Activated CD4-positive, alpha-beta T cell treated with anti-CD3 and anti-CD28 coated beads, Interleukin-2, amount 50 U/mL, for 48 hours (primary cell): ENCODE measurements at places on chromosomes 5 and 9.

DNA sequence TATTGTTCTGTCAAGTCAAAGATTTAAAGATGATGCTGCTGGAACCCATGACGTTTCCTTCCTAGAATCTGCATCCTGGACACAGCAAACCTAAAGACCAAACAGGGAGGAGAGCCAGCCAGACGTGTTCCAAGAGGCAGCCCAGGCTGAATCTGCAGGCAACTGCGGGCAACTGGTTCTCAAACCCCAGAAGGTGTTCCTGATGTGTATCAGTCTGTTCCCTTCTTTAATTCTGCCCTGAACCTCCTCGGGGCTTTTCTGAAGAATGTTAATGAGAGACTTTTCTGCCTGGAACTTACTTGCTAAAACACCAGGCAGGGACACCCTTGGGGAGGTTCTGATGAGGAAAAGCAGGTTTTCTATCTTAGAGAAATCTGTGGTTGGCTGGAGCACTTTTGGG, 132.8 kb upstream of the RETREG1 start:
- no peak for DNase-seq

GRCh38 chr5:87432460-87432859, 19.7 kb upstream of the CCNH start:
- no peak for DNase-seq

GRCh38 chr5:2591777-2592453, 159.6 kb downstream of the IRX2 start:
- DNase-seq, result no peak

DNA sequence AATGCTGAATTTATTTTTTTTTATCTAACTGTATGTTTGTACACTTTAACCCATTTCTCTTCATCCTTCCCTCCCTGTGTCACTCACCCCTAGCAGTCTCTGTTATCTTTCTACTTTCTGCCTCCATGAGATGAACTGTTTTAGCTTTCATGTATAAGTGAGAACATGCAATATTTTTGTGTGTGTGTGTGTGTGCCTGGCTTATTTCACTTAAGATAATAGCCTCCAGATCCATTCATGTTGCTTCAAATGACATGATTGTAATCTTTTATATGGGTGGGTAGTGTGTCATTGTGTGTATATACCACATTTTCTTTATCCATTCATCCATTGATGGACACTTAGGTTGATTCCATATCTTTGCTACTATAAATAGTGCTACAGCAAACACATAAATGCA, 1023.9 kb downstream of the TLE1 start:
- no peak for DNase-seq

- no peak for DNase-seq
These were observed 200.2 kb downstream of the PLK2 start for GRCh38 chr5:58259685-58260152.

GRCh38 chr5:54707841-54708240, 190.3 kb downstream of the SNX18 start:
- no peak for DNase-seq

DNA sequence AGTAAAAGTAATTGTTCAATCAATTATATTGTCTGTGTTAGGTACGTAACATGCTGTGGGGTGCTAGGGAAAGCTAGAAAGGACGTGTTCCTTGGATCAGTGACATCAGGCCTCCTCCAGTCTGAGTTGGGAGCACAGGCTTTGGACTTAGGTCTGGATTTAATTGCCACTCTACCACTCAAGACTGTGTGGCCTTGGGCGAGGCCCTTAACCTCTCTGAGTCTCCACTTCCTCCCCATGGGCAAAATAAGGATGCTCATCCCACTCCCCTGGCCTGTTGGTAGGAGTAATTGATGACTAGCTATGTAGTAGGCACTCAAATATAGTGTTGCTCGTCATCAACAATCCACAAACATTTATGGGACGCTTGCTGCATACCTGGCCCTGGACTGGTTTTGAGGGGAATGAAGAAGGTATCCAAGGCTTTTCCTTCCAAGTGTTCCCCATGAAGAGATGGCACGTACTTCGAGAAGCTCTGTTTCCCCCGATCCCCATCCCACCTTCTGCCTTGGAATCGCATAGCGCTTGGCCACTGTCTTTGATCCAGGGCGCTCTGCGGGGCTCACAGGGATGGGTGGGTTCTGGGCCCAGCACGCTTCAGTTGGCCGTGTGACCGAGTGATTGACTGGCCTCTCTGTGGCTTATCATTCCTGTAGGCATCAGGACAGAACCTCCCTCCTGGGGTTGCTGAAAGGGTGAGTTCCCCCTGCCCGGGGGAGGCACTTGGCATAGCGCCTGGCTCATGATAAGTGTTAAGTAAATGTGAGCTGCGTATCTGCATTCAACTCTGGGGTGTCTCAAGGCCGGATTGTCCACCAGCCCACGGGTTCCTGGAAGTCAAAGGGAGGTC, 8.1 kb downstream of the FGF18 start:
- DNase-seq, result no peak

GRCh38 chr5:32639943-32640342, 54.6 kb downstream of the SUB1 start:
- no peak for DNase-seq

DNA sequence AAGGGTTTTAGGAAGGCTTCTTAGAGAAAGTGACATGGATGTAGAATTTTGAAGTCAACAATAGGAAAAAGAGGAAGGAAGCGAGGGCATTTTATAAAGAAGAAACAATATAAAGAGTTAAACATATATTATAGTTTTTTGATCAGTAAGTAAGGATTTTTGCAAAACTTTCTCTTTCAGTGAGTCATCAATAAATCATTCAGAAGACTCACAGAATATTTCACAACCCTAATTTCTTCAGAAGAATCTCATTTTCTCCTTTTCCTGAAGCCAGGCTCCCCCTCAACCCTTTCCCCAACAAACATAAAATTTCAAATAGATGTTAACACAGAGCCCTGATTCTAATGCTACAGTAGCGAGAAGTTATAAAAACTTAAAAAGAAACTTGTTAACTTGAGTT, 4.3 kb upstream of the COX7C start:
- DNase-seq, result no peak

DNA sequence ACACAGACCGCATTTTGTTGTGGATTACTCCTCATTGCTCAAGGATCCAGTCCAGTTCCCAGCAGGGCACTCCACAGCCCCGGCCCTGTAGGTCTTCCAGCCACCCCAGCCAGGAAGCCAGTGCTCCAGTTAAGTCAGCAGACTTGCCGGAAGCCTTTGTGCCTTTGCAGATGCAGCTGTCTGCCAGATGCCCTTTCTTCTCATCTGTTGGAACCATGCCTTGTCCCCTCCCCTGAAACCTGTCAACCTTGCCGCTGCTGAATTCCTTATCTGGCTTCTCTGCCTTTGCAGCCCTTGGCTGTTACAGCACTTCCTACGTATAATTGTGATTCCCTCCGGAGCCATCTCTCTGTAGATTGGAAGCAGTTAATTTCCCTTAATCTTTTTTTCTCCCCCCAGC, 28.4 kb downstream of the PSAT1 start:
- no peak for DNase-seq

- no peak for DNase-seq
These were observed 20.4 kb downstream of the RPS23 start for GRCh38 chr5:82257729-82258128.

DNA sequence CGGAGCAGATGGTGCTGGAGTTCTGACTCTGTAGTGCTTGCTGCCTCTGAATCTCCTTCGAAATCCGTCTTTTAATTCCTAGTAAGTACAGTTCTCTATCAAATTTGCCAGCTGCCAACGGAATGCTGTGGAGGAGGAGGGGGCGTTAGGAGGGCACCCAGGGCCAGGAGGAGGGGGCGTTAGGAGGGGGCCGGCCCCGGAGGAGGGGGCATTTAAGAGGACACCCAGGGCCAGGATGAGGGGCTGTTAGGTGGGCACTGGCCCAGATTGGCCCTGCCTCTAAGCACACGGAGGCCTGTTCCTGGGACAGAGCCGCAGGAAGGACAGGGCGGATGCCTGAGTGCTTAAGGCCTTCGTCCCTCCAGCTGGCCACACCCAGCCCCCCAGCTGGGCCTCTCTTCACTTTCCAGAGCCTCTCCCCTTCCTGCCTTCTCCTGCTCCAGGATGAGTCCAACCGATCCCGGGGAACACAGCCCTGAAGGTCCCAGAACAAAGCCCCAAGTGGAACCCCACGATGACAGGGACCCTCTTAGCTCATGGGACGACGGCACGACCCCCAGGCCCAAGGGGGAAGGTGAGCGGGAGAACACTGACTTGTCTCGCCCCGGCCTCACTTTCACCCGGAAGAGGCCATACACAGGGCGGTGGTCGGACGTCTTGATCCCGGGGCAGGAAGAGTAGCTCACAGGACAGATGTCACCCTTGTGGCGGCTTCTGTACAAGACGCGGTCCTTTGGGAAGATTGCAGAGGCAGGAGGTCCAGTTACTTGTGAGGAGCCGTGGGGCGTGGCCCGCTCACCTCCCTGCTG, 9.8 kb downstream of the INPP5E start:
- DNase-seq, result no peak

DNA sequence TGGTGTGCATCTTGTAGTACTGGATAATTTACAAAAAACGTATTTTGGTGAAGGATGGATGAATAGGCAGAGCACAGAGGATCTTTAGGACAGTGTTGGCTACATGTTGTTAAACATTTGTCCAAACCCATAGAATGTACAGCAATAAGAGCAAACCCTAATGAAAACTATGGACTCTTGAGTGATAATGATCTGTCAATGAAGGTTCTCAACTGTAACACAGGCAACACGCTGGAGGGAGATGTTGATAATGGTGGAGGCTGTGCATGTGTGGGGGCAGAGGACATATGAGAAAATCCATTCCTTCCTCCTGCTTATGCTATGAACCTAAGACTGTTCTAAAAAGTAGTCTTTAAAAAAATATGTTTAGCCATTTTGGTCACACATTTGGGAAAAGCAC, 194.0 kb downstream of the FER start:
- DNase-seq, result no peak

GRCh38 chr5:34728236-34728635, 72.1 kb downstream of the RAI14 start:
- DNase-seq, result no peak

DNA sequence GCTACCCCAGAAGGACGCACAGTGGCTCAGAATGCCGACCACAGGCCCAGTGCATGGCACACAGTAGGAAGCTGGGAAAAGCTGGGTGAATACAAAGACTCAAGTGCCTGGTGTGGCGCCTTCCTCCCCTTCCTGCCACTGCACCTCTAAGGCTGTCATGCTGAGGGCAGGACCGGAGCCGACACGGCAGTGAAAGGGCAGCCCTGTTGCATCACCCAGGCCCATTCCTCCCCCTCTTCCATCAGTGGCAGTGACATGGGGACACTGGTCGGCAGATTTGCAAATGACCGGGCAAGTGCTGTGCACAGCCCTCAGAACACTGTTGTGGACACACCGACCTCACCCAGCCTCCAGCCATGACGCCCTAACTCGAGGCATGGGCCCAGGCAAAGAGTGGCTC, 84.0 kb downstream of the STK10 start:
- no peak for DNase-seq

GRCh38 chr9:83475741-83476140, 62.5 kb downstream of the FRMD3 start:
- DNase-seq, result no peak

DNA sequence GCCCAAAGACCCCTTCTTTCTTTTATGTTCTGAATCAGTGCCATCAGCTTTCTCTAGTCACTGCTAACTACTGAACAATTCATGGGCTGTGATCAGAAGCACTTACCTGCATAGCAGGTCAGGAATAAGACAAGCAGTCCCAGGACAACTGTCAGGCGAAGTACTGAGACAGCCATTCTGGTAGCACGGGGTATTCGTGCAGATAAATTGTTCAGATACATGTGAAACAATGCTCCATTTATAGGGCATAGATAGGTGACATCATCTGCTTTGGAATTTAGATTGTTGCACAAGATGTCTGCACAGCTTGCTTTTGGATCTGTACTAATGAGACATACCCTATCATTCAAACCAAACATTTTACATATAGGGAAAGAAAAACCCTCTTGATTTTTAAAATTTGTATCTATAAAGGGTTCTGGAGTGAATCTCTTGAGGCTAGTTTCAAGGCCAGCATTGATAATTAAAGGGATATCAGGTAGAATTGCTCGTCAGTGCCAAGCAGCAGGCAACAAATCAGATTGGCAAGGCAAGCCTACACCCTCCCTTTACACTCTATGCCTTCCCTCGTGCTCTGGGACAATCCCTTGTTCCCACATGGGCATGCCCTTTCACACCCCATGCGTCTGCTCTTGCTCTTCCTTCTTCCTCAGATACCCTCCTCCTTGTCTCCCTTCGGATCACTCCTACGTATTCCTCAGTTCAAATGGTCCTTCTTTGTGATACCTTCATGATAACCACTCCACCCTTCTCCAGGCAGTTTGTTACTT, at the start of gene C5orf46:
C5orf46 (minus strand) TSS at position 213 of the 770 bp plus-strand sequence; CDS start at position 176, 37 bp downstream.
- DNase-seq, result no peak

GRCh38 chr5:96572864-96573512, 89.2 kb upstream of the CAST start:
- no peak for DNase-seq

- DNase-seq, result no peak
These were observed 108.8 kb downstream of the PRKACG start for GRCh38 chr9:68905129-68905528.

- no peak for DNase-seq
These were observed 445.2 kb downstream of the ZSWIM6 start for GRCh38 chr5:61777292-61777691.

GRCh38 chr9:117860849-117861248, 156.6 kb downstream of the TLR4 start:
- no peak for DNase-seq

GRCh38 chr5:97923997-97924396, 741.0 kb upstream of the RIOK2 start:
- DNase-seq, result no peak

DNA sequence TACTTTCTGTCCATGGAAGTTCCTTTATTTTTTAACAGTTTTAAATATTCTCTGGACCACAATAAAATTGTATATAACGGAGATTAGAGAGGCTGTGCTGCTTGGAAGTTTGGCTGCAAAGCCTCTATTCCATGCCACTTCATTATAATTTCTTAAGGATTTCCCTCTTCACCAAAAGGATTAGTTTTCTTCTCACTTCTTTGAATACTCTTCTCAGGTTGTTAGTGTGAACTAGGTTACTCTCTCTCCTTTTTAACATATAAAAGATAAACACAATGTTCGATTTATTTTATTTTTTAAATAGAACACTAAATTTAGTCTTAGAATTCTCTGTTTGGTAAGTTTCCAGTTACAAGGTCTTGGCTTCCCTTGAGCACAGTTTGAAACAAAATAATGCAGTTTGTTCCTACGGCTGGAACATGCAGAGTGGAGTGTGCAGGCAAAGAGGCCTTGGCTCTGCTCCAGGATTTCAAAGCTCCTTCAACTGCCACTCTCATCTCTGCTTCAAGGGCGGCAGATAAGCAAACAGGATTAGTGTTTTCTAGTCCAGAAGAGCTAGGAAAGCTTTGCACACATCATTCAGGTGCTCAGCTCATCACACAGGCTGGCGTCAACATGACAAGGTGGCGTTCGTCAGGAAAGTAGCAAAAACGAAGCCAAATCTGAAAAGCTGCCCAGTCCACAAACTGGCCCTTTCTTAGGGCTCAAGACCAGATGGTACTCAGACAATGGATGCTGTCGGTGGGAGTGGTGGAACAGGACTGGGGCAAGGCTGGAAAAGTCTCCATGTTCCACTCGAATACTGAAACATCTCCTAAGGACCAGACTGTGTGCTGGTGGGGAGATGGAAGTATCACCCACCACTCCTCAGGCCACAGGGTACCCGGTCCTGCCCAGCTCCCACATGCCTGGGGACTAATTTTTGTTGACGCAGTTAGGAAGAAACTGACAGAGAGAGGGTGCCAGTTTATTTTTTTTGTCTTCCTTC, 286.6 kb downstream of the CRB2 start:
- DNase-seq, result no peak
